ENCODE measurements at places on chromosomes 7 and 10.
A peak's percentile ranks its signal among the peaks of the same experiment; 100 is the strongest.

- DNase-seq = no peak
These were observed 1071.3 kb downstream of the NXPH1 start for GRCh38 chr7:9504678-9505077.

GRCh38 chr10:21746118-21746517 is 212.1 kb downstream of the MLLT10 start:
- DNase-seq = no peak

DNA sequence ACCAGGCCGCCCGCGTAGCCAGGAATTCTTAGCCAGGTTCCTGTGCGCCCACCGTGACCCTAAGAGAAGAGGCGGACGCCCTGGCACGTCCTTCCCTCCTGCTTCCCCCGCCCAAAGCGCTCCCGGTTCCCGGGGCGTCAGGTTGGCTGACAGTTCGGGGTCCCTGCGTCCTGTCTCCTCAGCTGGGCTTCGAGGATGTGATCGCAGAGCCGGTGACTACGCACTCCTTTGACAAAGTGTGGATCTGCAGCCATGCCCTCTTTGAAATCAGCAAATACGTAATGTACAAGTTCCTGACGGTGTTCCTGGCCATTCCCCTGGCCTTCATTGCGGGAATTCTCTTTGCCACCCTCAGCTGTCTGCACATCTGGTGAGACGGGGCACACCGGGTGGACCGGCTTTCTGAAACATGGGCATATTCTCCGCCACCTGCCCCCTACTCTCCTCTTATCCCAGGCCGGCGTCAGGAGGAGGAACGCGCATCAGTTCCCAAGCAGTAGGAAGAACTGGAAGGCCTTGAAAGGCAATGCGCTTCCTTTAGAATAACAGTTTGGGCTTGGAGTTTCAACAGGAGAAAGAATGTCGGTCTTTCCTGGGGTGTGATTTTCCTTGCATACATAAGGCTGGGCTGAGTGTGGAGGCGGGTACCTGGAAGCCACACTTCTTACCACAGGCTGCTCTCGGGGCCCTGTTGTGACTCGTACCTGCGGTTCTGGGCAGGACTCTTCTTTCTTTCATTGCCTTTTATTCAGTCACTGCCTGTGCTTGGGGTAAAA is 728 bp downstream of the CAV2 start:
- DNase-seq = peak; percentile 40

DNA sequence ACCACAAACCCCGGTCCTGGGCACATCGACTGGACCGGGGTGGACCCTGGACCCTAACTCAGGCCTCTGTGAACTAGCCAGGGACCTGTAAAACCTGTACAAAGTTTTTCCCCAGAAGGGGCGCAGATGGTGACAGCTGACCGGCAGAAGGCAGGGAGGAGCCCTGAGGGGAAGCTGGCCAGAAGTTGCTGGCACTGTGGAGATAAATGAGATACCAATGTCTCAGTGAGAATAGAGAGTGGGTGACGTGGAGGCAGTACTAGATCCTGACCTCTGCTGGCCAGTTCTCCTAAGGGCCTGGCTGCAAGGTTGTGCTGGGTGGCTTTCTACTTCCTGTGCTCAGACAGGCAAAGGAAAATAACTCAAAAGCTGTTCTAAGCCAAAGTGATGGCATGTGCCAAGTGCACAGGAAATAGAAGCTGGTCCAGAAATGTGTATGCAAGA is 10.6 kb upstream of the TSPAN14 start:
- no peak for DNase-seq

GRCh38 chr7:25430200-25430931 is 202.1 kb upstream of the NPVF start:
- DNase-seq = no peak

DNA sequence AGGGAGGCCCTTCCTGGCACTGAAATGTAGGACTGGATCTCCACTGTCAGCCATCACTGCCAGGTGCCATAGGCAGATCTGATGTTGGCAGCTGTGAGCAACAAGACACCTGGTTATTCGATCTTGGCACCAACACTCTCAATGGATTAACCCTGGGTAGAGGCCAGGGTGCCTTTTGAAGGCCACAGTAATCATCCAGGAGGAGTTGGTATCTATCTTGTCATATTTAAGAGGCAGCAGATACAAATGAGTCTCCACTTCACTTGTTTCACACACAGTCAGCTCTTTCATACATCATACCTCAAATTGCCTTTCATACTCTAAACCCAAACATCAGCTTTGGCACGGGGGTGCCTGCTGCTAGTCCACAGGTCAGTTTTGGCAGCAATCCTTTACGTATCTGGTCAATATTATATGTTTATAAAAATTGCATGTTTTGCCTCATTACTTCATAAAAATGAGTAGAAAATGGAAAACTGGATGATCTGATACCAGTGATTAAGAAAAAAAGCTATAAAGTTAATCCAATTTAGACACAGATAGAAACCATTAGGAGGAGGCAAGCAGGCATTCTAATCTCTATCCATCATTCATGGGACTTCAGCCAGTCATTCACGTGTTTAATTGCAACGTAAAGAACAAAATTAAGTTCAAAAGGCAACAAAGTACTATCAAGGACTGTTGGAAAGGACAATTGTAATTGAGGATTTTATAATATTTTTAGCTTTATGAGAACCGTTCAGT is 12.7 kb upstream of the CACUL1 start:
- no peak for DNase-seq

DNA sequence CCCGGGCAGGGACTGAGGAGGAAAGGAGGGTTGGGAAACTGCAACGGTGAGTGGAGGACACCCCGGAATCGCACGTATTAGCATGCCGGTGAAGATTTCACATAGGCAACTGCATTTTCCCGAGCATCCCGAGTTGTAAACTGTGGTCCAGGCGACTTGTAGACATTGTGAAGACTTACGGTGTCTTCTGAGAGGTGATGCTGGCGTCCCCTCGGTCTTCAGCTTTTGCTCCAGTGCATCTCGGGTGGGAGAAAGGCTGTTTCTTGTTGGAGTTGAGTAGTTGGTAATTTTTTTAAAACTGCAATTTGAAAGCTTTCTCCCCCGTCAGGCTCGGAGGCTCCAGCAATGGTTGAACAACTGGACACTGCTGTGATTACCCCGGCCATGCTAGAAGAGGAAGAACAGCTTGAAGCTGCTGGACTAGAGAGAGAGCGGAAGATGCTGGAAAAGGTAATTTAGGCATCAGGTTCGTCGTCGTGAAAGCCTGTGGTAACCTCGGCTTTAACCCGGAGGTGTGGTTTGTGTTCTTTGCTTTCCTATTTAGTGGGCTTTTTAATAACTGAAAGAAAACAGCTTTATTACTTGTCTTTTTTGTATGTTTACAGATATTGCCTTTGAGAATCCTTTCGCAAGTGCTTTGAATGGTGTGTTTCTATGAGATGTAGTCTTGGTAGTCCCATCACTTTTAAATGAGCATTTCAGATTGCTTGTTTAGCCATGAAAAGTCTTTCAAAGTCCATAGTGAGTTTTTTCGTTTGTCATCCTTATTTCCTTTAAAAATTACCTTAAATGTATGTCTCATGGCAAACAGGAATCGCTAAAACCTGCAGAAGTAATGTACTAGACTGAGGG is 687 bp downstream of the HELLS start:
- DNase-seq = no peak

Measured in activated T-helper 9 cell treated with anti-CD3 and anti-CD28 coated beads, Interleukin-2, amount 50 U/mL, for 16 hours (primary cell).